ENCODE measurements at places on chromosomes 7 and 10.

- DNase-seq = no peak
Measured at GRCh38 chr7:99326408-99326782, 697 bp downstream of the ARPC1A start.

GRCh38 chr10:123021517-123021916, 12.7 kb downstream of the ACADSB start:
- no peak for DNase-seq

- DNase-seq = no peak
Measured at GRCh38 chr7:12911053-12911452, 223.6 kb downstream of the ARL4A start.

DNA sequence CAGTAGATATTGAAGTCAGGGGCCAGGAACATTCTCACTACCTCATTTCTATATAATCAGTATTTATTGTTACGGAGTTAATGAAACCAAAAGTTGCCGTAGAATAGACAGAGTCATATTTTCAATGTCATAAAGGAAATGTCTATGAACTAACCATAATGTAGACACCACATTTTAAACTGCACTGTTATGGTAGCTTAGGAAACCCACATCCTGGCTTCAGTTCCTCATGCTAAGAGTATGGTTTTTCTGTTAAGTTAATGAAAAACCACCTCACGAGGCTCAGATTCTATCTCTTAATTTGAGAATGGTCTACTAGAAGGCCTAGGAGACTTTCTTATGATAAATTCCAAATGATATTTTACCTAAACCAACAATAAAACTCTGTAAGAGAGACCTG, 166.5 kb downstream of the TMEM26 start:
- no peak for DNase-seq

DNA sequence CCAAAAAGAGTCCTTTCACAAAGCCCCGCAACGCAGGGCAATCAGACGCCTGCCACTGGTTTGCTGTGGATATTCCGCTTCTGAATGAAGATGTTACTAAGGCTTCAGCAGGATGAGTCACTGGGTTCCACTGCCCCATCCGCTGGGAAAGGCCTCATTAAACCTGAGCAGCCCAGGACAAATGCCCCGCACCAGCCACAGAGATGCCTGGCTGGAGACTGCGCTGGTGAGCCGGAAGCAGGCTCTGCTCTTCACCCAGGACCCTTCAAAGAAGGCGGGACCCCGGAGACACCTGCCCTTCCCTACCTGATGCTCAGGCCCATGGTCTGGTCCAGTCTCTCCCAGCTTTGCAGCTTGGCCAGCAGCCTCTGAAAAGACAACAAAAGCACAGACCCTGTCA, 19.8 kb downstream of the MAD1L1 start:
- no peak for DNase-seq

DNA sequence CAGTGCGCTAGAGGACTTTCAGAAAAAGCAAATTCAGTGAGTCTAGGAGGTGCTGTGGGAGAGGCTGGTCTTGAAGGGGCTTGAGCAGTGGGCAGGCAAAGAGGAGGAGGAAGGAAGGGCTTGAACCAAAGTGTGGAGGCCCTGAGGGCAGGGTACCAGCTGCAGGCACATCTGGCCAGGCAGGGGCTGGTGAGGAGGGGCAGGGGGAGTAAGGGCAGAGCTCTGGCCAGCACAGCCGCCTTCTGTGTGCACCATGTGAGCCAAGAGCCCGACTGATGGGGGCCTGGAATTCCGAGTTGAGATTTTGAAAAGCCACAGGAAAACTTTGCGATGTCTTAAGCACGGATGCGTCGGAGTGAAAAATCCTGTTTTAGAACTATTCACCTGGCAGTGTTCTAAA, 74.5 kb downstream of the PRPF18 start:
- no peak for DNase-seq

- no peak for DNase-seq
Measured at GRCh38 chr7:16204953-16205352, 216.4 kb downstream of the CRPPA start.

DNA sequence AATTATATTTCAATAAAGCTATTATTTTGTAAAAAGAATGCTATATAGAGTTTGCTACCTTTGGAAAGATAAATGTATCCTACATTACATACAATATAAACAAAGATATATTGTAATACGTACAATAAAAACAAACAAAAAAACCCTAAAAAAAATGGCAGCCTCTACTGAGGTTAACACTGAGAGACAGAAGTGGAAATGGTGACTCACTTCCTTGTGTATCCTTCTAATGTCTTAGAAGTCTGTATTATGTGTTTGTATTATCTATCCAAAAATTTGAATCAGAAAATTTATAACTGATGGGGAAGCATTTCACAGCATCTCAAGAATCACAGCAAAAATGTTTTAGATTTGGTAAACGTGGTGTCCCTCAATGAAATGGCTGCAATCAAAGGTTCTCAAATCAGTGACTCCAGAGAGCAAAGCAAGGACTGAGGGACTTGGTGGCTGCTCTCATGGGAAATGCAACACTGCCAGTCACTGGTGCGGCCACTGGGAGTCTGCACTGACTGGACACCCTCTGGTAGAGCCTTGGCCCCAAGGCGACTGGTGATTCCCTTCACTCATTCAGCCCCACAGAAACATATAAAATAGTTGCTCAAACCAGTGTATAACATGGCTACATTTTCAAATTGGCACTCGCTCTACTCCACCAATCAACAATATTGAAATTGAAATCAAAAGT, 53.8 kb downstream of the PANK1 start:
- DNase-seq = no peak

- no peak for DNase-seq
Measured at GRCh38 chr10:69479240-69480067, 28.2 kb downstream of the TSPAN15 start.

GRCh38 chr7:44971902-44972441, 6.8 kb downstream of the MYO1G start:
- DNase-seq = no peak

DNA sequence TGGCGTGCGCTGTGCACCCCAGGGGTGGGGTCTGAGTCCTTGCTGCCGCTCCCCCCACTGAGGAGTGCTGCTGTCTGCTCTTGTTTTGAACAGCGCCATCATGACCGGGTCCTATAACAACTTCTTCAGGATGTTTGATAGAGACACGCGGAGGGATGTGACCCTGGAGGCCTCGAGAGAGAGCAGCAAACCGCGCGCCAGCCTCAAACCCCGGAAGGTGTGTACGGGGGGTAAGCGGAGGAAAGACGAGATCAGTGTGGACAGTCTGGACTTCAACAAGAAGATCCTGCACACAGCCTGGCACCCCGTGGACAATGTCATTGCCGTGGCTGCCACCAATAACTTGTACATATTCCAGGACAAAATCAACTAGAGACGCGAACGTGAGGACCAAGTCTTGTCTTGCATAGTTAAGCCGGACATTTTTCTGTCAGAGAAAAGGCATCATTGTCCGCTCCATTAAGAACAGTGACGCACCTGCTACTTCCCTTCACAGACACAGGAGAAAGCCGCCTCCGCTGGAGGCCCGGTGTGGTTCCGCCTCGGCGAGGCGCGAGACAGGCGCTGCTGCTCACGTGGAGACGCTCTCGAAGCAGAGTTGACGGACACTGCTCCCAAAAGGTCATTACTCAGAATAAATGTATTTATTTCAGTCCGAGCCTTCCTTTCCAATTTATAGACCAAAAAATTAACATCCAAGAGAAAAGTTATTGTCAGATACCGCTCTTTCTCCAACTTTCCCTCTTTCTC, 26.0 kb downstream of the BNIP3 start:
- DNase-seq = no peak

DNA sequence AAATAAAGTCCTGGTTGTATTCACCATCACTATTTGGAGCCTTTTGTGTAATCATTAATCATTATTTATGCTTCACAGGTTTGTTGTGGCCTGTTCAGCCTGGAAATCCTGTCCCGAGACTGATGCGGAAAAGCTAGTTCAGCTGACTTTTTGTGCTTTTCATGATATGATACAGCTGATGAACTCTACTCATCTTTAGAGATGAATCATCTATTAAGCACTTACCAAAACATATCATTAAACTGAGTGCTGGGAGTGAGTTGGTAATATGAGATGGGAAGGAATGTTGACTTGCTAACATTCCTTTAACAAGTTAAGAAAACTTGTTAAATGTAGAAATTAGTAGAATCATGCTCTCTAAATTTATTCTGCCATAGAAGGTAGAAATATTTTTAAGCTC, 53.0 kb downstream of the CROT start:
- no peak for DNase-seq

- DNase-seq = no peak
Measured at GRCh38 chr10:132345345-132345744, 13.4 kb downstream of the LRRC27 start.

DNA sequence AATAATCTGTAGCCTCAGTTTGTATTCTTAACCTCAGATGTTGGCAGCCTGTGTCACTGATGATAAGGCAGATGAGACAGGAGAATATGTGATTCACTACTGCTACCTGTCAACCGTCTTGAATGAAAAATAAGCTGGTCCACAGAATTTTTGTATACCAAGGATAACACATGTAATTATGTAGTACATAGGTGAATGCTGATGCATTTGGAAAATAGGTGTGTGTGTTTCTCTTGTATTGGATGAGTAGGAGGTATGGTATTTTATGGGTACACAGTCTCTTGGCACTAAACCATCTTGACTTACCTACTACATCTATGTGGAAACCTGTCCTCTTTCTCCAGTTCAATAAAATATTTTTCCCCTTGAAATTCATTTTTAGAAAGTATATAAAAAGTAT, 20.7 kb upstream of the ZRANB1 start:
- DNase-seq = no peak

GRCh38 chr10:108582387-108582786, 1340.9 kb downstream of the XPNPEP1 start:
- no peak for DNase-seq

DNA sequence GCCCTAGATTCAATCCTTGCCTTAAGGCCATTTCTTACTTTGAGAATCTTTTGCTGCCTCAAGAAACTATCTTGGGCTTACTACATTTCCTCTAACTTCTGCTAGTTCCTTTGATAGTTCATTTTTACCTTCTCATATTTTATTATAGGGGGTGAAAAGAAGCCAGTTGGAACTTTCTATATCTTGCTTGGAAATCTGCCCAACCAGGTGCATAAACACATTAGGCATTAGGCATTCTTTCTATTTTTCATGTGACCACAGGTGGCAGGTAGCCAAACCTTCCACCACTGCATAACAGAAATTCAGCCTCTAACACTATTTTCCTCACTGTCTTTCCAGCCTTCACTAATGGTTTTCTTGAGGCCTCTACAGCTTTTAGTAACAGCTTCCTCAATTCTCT, 300.0 kb upstream of the SP8 start:
- DNase-seq = no peak

- no peak for DNase-seq
Measured at GRCh38 chr7:26198133-26198780, 2.3 kb downstream of the HNRNPA2B1 start.

DNA sequence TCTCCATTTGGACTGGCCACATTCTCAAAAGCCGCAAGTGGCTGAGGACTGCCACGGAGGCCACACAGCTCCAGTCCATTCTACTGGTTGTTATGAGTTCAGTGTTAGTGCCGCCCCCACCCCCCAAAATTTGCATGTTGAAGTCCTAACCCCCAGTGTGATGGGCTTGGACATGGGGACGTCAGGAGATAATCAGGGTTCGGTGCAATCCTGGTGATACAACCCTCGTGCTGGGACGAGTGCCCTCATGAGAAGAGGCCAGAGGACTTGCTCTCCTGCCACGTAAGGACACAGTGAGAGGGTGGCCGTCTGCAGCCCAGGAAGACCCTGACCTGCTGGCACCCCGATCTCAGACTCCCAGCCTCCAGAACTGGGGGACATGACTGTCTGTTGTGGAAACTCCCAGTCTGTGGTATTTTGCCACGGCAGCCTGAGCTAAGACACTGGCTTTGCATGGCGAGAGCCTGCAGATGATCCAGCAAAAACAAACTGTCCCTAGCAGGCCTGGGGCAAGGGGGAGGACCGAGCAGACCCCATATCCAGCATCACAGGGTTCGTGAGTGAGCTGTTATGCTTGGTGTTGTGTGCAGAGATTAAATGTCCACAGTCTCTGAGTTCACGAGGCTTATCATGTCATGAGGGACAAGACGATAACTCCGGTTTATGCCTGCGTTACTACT, 41.5 kb upstream of the INSIG1 start:
- no peak for DNase-seq

DNA sequence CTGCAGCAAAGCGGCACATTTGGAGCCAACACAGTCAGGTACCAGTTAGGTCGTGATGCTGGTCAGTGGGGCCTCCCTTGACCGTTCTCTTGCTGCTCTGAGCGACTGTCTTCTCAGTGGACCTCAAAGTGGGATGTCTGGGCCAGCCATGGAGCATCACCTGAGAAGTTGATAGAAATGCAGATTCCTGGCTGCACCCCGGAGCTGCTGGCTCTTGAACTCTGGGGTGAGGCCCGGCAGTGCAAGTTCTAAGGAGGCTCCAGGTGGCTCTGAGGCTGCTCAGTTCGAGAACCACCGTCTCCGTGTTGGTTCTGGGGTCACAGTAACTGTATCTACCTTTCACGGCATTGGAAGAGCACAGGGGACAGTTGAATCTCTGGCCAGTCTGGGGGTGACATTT, 147.5 kb downstream of the WDR37 start:
- DNase-seq = no peak

DNA sequence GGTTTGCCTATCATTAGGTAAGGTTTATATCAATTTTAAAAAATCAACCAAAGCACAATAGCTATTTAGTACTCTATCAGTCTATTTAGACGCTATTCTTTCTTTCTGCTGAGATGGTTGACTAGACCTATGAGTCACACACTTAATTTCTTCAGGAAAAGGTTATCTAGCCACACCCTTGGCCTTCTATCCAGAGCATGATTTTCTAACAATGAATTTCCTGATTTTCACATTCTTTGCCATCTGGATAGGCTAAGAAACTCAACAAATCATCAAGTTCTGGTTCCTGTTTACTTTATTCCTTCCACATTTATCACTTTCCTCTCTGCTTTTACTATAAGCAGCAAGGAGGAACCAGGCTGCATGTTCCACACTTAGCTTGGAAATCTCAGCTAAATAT, 8.1 kb downstream of the PRPS1L1 start:
- DNase-seq = no peak

DNA sequence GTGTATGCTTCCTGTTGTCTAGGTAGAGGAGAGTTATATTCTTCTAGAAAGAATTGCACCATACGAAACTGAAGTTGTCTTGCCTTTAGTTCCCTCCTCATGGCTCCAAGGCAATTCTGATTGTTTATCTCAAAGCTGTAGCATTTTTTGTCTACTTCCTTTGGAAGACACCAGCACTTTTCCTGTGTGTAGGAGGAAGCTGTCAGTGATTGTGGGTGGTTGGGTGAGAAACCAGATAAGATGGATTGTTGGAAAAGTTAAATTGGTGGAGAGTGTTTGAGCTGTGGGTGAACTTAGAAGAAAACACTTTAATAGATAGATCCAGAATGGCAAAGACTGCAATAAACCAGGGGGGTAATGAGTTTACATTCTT, 12.1 kb upstream of the CSTF2T start:
- DNase-seq = no peak

- no peak for DNase-seq
Measured at GRCh38 chr7:55241958-55242357, 123.2 kb upstream of the LANCL2 start.
